ENCODE measurements at places on chromosomes 3 and 15.
A peak's percentile ranks its signal among the peaks of the same experiment; 100 is the strongest.

GRCh38 chr15:74431645-74432044 is 2.1 kb downstream of the SEMA7A start:
- DNase-seq = no peak

- no peak for DNase-seq
These were observed 312.2 kb upstream of the ZNF717 start for GRCh38 chr3:76097589-76097969.

DNA sequence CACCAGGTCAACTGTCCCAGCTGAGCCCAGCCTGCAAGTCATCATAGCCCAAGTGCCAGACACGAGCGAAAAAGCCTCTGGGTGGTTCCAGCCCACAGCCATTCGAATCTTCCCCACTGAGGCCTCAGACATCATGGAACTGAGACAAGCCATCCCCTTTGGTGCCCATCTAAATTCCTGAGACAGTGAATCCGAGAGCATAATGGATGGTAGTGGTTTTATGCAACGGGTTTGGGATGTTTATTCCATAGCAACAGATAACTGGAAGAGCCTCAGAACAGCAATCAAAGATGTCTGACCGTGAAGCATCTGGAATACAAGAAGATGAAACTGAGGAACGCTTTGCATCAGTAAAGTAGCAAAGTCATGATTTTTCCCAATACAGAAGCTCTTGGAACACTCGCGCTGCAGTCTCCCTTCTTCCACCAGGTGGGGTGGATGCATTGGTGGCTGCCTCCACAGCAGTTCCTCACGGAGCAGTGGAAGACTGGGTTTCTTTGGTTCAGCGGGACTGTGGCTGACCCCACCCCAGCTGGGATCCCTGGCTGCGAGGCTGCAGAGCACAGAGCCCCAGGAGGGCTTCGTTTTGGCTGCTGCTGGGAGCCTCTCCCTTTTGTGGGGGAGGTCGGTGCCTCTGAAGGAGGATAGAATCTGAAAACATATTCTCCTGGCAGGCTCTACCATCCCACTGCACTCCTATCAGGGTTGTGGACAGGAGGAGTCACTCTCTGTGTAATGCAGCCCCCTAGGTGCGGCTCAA is 26.4 kb upstream of the PDE8A start:
- peak; percentile 11 for DNase-seq

DNA sequence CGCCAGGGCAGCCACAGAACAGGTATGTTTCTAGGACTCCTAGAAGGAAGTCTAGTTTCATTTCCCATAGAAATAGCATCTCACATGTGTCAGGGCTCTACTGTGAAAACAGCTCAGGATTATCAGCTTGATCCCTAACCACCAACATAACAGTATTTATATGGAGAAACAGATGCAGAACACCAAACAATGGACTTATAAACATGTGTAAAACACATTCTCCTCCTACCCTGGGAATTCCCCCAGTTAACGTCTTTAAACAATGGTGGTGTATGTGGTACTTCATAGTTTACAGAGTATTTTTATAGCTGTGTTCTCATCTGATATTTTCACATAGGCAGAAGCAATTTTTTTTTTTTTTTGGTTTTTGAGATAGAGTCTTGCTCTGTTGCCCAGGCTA is 9.7 kb downstream of the TNFSF10 start:
- DNase-seq = no peak

- no peak for DNase-seq
These were observed 319.8 kb downstream of the TBC1D5 start for GRCh38 chr3:17422636-17423035.

DNA sequence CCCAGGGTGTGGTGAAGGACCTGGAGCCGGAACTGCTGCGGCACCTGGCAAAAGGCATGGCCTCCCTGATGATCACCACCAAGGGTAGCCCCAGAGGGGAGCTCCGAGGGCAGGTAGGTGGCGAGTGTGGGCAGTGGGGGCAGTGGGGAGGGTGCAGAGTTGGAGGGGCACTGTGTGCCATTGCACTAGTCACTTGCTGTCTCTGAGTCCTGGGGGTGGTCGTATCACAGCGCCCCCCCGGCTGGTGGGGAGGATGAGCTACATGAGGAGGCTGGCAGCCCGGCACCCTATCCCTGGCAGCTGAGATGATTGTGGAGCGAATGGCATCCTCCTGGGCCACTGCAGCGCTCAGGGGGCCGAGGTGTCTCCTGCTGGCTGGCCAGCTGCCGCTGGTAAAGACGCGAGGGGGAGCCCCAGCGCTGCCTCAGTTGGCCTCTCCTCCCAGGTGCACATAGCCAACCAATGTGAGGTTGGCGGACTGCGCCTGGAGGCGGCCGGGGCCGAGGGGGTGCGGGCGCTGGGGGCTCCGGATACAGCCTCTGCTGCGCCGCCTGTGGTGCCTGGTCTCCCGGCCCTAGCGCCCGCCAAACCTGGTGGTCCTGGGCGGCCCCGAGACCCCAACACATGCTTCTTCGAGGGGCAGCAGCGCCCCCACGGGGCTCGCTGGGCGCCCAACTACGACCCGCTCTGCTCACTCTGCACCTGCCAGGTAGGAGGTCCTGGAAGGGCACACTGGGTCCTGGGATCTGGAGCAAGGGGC is 6.4 kb downstream of the CHRD start:
- DNase-seq = no peak

DNA sequence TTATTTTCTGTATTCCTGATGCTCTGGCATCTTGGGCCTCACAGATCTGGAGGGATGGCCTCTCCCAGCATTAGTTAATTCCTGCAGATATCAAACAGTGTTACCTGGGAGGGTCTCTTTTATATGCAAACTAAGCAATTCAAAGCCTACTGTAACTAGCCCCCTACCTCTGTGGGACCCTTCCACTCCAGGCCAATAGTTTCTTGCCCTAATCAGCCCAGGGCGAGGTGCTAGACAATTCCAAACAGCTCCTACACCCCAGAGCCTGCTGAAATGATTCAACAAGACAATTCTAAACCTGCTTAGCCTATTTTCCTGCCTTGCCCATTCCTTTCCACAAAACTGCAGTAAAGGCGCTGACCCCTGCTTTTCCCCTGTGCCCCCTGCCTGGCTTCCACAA is 106.6 kb upstream of the IGSF10 start:
- DNase-seq = no peak

- no peak for DNase-seq
These were observed 76.4 kb downstream of the AKAP13 start for GRCh38 chr15:85456798-85457197.

- DNase-seq = no peak
These were observed 167.9 kb downstream of the GREM1 start for GRCh38 chr15:32885713-32886112.

DNA sequence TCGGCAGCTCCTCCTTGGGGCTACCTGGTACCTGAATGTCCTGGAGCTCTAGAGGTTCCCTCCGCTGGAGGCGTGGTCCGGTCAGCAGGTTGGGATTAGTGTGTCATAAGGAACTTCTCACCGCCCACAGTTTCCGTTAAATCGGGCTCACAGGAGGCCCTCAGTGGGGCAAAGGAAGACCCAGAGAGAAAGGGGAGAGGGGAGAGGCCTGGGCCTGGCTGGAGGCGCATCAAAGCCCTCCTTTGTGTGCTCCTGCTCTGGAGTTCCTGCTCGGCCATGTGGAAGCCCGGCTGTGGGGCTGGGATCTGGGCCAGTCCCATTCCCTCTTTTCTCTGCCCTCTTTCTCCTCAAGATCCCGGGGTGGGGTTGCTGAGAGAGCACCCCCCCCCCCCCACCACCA is at the start of gene RLBP1:
TSS of gene RLBP1 (minus strand) at position 37 of the 400 bp plus-strand sequence. CDS start 2,604 bp downstream, outside the sequence.
- no peak for DNase-seq

DNA sequence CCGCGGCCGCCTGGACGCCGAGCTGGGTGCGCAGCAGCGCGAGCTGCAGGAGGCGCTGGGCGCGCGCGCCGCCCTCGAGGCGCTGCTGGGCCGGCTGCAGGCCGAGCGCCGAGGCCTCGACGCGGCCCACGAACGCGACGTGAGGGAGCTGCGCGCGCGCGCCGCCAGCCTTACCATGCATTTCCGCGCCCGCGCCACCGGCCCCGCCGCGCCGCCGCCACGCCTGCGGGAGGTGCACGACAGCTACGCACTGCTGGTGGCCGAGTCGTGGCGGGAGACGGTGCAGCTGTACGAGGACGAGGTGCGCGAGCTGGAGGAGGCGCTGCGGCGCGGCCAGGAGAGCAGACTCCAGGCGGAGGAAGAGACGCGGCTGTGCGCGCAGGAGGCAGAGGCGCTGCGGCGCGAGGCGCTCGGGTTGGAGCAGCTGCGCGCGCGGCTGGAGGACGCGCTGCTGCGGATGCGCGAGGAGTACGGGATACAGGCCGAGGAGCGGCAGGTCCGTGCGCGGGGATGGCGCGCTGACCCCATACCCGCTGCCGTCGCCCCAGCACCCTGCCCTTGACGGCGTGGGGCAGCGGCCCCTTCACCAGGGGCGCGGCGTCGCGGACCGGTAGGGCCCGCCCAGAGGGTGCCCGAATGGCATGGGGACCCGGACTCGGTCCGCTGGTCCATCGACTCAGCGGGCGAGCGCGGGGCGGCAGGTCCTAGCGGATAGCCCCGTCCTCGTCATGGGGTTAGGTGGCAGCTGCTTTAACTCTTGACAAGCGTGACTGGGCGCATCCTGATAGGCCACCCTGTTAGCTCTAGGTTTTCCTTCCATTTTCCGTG is 848 bp downstream of the SYNM start:
- DNase-seq = no peak

DNA sequence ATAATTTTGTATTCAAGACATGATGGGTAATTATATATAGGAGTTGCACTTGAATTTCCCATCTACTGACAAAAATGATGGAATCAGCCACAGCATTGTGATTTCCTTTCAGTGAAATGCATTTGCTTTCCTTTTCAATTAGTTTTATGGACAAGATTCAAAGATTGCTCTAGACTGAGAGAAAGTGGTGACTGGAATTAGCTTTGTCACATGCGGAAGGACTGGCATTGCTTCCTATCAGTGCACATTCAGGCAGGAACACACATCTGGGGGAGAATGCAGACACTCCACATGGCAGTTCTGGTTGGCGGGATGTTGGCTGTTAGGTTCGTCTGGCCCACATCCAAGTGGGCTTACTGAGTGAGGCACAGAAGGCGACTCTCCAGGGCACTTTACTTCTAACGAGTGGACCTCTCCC is 399.3 kb upstream of the RGMA start:
- DNase-seq = no peak

GRCh38 chr3:137116619-137117018 is 158.8 kb downstream of the IL20RB start:
- DNase-seq = no peak

DNA sequence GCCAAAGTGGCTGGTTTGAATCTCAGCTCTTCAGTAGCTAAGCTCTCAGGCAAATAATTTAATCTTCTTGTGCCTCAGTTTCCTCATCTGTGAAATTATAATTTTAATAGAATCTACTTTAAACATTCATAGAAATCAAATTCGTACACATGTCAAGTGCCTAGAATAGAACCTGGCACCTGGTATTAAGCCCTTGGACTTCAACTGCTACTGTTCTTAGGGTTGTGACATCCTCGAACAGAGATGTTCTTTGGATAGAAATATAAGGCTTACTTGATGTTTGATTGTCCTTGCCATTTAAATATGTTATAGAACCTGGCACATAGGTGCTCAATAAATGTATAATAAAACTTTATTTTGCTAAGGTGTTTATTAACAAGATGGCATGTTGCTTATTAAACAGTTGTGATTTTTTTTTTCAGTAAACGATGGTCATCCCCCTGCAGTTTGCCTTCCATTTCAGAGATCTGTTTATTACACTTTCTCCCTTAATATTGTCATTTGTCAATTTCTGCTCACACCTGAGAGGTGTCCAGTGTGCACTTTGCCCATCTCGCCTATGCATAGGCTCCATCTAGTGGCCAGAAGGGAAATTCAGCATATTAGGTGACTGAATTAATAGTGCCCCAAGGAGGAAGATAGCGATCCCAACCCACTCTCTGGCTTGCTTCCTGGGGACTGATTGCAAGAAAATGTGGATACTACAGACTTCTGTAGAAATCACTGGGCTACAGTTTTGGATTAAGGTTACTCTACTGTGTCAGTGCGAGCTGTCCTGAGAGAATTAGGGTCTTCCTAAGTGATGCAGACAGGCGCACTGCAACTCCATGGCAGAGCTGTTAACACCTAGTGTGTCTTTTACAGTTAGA is 10.7 kb downstream of the IGF1R start:
- DNase-seq = no peak

DNA sequence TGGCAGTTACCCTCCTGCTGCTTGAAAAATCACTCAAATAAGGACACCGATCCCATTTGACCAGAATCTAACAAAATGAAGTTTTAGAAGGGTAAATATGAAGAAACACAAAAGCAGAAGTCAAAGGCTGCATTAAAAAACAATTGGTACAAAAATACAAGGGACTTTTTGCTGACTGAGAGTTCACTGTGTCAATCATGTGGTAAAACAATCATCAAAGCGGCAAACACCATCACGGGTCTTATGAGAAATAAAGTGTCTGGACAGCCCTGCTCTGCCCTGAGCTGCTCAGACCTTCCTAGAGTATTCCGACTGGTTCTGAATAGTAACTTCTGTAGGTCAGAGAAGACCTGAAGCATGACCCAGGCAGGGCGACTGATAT is 137.2 kb upstream of the RAD18 start:
- DNase-seq = no peak

DNA sequence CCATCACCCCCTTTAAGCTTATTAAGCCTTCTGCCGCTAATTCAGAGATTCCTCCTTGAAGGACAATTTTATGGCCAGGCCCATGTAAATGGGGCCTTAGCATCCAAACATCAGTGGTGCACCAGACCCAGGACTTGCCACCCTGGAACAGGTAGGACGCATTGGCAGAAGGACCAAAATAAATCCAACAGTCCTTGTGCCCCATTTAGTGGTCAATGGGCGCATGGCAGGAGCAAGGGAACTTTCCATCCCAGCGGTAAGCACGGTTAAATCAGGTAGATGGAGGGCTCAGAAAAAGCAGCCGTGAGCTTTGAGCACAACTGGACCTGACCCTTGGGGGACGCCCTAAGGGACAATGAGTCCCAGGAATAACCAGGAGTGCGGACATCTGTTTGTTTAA is 540.8 kb upstream of the ROBO1 start:
- no peak for DNase-seq

GRCh38 chr15:58521293-58521991 is 89.7 kb downstream of the LIPC start:
- no peak for DNase-seq

DNA sequence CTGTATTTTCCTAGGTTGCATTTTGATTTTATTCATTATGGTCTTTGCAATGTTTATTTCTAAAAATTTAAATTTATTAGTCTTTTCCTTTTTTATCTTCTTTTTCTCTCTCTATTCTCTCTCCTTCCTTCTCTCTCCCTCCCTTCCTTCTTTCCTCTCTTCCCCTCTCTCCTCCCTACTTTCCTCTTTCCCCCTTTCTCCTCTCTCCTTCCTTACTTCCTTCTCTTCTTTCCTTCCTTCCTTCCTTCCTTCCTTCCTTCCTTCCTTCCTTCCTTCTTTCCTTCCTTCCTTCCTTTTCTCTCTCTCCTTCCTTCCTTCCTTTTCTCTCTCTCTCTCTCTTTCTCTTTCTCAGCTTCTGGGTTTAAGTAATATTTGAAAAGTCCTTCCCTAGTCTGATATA is 72.8 kb upstream of the RASGRF1 start:
- no peak for DNase-seq

- DNase-seq = no peak
These were observed 81.7 kb downstream of the CD47 start for GRCh38 chr3:108008931-108009639.

- no peak for DNase-seq
These were observed 25.2 kb downstream of the ATP6V1A start for GRCh38 chr3:113771993-113772392.

- DNase-seq = no peak
These were observed 30.4 kb downstream of the ZNF662 start for GRCh38 chr3:42936157-42936981.

- DNase-seq = no peak
These were observed 92.3 kb upstream of the TLE3 start for GRCh38 chr15:70189826-70190695.

- no peak for DNase-seq
These were observed 101.1 kb downstream of the GREM1 start for GRCh38 chr15:32818758-32819447.
